ENCODE measurements at places on chromosomes 7 and 10.

DNA sequence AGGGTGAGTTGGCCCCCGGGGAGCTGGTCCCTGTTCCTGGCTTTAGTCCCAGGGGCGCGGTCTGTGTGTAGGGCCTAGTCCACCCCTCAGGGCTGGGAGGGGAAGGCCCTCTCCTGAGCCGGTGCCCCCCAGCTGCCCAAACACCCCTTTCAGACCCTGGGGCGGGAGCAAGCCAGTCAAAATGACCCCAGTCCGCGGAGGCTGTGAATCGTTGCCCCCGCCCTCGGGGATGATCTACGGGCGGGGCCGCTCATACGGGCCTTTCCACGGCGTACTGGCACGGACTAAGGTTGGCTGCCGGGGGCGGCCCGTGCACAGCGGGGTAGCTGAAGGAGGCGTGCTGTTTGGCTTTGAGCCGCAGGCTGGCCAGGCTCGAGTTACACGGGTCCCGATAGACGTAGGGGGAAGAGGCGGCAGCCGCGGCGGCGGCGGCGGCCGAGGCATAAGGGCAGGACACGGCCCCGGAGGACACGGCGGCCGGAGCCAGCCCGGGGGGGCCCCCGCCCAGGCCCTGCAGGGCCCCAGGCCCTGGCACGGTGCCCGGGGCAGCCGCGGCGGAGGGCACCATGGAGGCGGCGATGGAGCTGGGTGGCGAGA is 4.3 kb downstream of the ELOVL3 start:
- DNase-seq = no peak

- DNase-seq = no peak
These were observed 1.2 kb upstream of the TMEM229A start for GRCh38 chr7:124033807-124034753.

GRCh38 chr7:100874577-100875355 is at the start of gene SRRT:
TSS of gene SRRT (plus strand) at chr7:100875103. CDS start at chr7:100875591, 488 bp downstream.
- peak; percentile 87 for DNase-seq

GRCh38 chr10:58981846-58982245 is 194.6 kb upstream of the PHYHIPL start:
- no peak for DNase-seq

DNA sequence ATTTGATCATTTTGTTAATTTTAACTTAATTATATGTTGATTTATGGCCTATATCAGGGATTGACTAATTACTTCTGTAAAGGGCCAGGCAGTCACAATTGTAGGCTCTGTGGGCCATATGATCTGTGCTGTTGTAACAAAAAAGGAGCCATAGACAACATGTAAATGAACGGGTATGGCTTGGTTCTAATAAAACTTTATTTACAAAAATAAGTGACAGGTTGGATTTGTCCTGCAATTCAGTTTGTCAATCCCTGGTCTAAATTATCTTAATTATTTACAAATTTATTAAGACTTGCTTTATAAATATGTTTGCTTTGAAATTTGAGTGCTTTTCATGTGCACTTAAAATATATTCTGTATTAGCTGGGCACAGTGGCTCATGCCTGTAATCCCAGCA is 2.9 kb upstream of the HK1 start:
- no peak for DNase-seq

- no peak for DNase-seq
These were observed 118.2 kb upstream of the NANOS1 start for GRCh38 chr10:118911363-118911762.

DNA sequence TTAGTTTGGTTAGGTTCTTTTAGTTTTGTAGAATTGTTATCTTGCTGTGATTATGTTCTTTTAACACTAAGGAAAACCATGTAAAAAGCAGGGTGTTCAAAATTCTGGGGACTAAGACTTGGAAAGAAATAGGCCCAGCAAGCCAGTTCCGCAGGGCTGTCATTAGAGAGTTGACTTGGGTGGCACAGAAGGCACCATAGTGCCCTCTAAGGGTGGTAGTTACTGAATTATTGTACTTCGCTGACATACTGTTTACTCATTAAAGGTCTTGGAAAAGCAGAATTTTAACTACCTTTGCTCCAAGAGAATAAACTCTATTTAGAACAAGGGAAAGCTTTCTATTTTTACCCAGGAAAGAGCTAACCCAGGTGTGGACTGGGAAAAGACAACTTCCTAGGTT is 86.5 kb downstream of the OTUD1 start:
- DNase-seq = peak; percentile 25
